ENCODE measurements at places on chromosomes 16 and 17.

- no peak for DNase-seq
These were observed 30.5 kb downstream of the TANGO6 start for GRCh38 chr16:68873635-68874471.

DNA sequence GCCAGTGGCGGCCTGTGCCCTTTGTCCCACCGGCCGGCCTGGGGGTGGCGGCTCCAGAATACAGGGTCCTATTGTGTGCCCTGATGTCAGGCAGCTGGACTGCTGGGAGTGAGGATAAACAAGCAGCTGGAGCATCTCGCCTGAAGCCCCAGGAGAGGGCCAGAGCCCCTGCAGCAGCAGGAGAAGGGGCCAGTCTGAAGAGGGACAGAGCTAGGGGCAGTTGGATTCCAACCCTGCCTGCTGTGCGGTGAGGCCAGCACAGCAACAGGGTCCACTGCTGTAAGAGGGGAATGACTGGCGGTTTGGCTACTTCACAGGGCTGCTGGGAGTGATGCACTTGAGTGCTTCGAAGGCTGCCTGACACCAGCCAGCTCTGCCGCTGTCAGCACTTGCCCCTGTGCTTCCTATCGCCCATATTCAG lies 25.0 kb downstream of the RAB11FIP4 start:
- no peak for DNase-seq

DNA sequence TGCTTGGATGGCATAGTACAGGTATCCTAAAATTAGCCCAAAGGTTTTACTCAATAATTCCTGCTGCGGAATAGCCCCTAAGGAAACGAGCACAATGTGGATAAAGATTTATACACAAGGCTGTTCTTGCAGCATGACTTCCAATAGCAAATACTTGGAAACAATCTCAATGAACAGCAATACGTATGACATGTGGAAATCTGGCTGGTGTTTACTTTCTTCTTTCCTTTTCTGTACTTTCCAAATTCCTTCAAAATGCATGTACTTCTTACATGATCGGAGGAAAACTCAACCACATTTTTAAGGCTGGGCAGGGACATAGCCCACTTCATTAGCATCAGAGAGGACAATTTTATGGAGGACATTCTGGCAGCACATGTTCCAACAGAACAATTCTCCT lies 86.6 kb downstream of the C16orf95 start:
- no peak for DNase-seq

- DNase-seq, result no peak
These were observed 90.0 kb downstream of the SDR42E1 start for GRCh38 chr16:81921085-81921814.

GRCh38 chr17:17186051-17186450 lies 20.1 kb downstream of the PLD6 start:
- no peak for DNase-seq

All from myocyte (in vitro differentiated cells).